ENCODE measurements at places on chromosomes 12 and 14.

GRCh38 chr14:38121320-38122020 lies 86.2 kb upstream of the SSTR1 start:
- DNase-seq: no peak

DNA sequence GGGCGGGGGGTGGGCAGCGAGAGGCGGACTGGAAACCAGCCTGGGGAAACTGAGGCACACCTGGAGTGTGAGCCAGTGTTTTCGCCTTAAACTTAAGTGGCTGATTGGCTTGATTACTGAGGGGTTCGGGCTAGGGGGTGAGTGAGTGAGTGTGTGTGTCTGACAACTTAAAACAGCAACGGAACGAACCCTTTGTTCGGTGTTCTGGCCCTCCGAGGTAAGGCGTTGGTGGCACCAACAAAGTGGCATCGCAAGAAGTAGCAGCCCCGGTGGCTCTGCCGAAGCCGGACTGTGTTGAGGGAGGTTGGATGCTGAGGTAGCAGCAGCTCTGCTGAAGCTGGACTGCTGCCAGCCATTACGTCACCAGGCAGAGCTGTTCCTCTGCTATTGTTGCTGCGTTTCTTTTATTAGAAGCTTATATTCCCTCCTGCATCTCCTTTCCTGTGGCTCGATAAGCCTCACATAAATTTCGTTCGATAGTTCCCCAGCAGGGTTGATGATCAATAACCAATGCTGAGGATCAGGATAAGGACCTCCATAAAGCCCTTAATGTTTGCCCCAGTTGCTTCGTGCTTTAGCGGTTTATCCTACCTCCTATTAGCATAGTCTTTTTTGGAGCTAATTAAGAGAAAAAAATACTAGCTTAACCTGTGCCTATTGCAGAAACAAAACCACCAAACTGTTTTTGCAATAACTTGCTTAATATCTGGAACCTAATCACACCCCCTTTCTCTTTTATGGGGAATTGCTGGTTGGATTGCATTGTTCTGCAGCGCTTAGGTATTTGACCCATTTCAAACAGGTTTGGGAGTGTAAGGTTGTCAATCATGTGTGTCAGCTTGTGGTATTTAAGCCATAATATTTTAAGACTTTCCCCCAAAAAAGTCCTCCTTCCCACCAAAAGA lies 1.3 kb downstream of the GPR137C start:
- DNase-seq: peak; percentile 53

GRCh38 chr14:89760086-89760485 lies 194.4 kb downstream of the EFCAB11 start:
- no peak for DNase-seq

DNA sequence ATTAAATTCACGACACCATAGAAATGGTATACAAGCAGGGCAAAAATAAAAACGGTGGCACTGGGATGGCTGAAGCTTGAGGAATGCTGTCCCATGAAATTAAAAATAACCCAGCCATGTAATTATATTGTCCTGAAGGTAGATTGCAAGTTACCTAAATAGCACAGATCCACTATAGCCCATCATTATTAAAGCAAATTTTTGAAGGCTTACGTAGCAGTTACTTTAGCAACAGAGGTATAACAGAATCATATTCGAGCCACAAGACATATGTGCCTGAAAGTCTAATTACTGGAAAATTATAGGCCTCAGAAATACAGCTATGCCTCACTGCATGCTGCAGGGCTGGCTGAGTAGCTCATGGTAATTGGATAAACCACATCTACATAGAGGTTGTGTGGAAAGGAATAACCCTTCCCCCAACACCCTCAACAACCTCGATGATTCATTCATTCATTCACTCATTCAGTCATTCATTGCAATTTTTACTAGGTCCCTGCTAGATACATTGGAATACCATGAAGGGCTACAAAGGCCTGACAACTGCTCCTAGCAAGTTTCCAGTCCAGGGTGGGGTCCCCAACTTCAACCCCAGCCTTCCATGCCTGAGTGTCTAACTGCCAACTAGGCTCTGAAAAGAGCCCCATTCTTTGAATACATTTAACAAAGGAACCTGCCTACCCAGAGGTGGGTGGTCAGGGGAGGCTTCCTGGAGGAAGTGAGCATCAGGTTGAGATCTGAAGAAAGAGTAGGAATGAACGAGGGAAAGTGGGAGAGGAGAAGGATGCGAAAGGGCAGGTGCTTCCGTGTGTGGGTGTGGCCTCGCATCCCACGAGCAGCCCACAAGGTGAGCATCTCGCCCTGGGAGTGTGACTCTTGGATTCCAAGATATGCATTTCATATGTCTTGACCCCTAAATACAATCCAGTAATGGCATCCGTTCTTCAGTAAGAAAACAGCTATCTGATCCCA lies 18.0 kb upstream of the CMKLR1 start:
- no peak for DNase-seq

- no peak for DNase-seq
These were observed 382.3 kb downstream of the ALG10 start for GRCh38 chr12:34404377-34405285.

GRCh38 chr12:63862969-63863230 lies 18.4 kb downstream of the SRGAP1 start:
- no peak for DNase-seq
